ENCODE measurements at places on chromosomes 2 and 18. TPM values are rescaled to one million over a fixed set of nuclear protein-coding genes. Genes with fewer than 3 reads are reported as not detected.

GRCh38 chr2:126241001-126241400 is 415.0 kb upstream of the GYPC start:
- DNase-seq: no peak

- no peak for DNase-seq
Measured at GRCh38 chr18:62672600-62672999, 42.7 kb upstream of the PHLPP1 start.

- DNase-seq: no peak
Measured at GRCh38 chr18:49177071-49177470, 226.3 kb upstream of the SMAD7 start.

DNA sequence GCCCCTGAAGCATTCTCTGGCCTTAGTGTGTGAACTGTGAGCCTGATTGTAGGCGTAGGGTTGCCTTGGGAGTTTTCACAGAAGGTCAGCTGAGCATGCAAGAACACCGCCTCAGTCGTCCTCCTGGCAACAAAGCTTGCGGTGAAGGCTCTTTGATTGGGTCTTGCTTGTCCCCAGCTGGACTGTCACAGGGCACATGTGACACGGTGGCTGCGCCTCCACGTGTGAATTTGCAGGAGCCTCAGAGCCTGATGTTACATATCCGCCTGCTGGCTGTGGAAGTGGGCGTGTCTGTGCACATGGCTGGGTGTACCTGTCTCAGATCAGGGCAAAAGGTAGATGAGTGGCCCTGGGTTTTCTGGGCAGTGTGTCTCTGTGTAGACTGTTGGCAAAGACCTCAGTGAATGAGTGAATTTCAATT is 228.7 kb downstream of the HAUS1 start:
- no peak for DNase-seq

DNA sequence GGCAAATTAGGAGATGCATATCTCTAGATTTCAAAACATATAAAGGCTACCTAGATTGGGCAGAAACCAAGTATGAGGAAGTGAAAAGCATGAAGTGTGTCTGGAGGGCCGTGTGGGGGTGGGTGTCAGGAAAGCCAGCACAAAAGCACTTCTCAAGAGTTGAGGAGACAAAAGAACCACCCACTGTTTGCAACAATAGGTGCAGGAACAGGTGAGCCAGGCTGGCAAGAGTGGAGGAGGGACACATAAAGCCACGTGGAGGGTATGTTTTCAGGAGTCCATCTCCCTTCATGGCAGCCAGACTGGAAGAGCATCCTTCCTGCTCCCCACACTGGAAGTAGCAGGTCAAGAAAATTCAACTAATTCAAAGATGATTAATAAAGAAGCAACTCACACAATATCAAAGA is 96.4 kb downstream of the CERS6 start:
- no peak for DNase-seq

Gene FAM210A
- 6.2 TPM for total RNA-seq

GRCh38 chr2:241035818-241036396 is 37.5 kb downstream of the SNED1 start:
- DNase-seq: no peak

Gene ZDBF2
- 20.9 TPM for total RNA-seq

Gene NPPC
- not detected for total RNA-seq

- DNase-seq: peak; percentile 99
Measured at GRCh38 chr2:203804070-203804469, 63.5 kb upstream of the CTLA4 start.

Gene CYS1
- 7.0 TPM for total RNA-seq

- DNase-seq: no peak
Measured at GRCh38 chr2:138658187-138658894, 121.8 kb downstream of the NXPH2 start.

DNA sequence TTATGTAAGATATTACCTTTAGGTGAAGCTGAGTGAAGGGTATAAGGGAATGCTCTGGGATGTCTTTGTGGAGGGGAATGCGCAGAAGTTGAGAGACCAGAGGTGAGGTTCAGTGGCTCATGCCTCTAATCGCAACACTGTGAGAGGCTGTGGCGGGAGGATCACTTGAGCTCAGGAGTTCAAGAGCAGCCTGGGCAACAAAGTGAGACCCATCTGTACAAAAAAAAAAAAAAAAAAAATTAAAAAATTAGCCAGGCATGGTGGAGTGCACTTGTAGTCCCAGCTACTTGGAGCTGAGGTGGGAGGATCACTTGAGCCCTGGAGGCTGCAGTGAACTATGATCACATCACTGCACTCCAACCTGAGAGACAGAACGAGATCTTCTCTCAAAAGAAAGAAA is 57.3 kb upstream of the SP3 start:
- no peak for DNase-seq

- DNase-seq: no peak
Measured at GRCh38 chr2:18662689-18663088, 73.3 kb upstream of the NT5C1B start.

- no peak for DNase-seq
Measured at GRCh38 chr18:74551452-74551851, 17.2 kb downstream of the CNDP1 start.

Gene MAPK4
- not detected for total RNA-seq

DNA sequence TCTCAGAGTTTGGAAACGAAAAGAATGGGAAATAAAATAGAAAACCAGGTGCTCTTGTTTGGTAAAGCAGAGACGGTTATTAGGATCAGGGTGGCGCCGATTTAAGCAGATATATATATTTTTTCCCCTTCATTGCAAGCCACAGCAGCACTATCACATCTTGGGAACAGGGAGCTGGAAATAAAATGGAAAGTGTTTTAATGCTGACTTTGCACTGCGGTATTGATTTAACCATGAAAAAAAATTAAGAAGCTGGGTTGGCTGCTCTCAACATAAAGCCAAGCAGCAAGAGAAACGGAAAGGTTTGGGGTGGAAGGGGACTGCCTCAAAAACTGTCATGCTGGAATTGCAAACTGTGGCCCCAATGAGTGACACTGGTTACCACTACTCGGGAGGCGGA is 102.7 kb upstream of the ZBTB14 start:
- no peak for DNase-seq

- no peak for DNase-seq
Measured at GRCh38 chr2:240917684-240918257, 11.6 kb downstream of the CROCC2 start.

DNA sequence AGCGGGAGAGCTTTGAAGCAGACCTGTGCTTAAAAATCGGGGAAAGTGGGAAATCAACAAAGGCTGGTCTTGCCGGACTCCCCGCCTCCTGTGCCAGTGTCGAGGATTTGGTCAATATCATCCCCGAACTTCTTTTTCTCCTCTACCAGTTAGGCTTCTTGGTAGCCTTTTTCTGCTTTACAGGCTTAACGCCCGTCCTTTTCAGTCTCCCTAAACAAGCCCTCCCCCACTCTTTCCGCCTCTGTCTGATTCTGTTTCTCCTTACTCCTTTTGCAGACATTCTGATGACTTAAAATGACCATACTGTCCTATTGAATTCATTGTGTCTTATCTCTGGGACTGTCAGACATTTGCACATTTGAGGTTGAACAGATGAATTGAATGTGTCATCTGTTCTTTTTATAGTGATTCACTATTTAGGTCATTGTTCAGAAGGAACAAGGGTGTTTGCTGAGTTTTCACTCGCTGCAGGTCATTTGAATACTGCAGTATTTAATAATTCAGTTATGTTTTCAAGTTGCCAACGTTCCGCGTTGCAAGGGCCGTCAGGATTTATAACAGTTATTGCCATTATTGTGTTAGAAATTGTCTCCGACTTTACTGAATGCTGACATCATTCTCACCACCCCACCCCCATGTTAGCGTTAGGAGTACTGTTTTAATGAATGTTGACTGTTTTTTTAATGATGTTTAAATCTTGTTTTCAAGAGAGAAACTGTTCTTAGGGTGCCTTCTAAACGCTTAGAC is 1.1 kb downstream of the ITGAV start:
- peak; percentile 76 for DNase-seq

- no peak for DNase-seq
Measured at GRCh38 chr2:45131587-45131986, 122.3 kb upstream of the SIX2 start.

DNA sequence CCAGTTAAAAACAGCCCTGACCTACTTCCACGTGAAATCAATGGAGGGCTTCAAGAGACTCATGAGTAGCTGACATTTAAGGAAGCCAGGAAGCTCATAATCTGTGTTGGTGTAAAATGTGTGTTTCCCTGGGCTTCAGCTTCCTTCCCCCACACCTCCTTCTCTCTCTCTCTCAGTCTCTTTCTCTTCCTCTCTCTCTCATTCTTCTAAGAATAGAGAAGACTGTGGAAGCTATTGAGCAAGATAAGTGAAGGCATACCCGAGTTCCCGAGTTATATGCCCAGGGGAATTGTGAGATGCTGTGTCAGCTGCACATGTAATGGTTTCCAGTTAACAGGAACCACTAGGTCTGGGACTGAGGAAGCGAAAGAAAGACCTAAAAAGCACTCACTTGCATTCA is 199.4 kb downstream of the NYAP2 start:
- DNase-seq: peak; percentile 29

Gene ADI1
- 41.6 TPM for total RNA-seq

Gene PSMA8
- not detected for total RNA-seq

DNA sequence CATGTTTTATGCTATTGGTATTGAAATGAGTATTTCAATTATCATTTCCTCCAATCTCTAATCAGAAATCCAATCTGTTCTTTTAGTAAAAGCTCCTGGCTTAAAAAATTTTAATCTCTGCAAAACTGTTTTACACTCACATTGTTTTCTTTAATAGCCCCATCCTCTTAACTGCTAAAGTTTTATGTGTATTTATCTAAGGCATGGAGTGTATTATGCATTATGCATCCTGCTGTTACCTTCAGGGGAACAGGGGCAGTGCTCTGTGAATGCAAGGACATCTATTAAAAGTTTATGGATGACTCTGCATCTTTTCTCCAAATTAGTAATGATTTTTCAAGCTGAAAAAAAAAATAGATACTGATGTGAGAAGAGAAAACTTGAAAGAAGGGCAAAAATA is 1261.6 kb upstream of the NXPH2 start:
- no peak for DNase-seq

- no peak for DNase-seq
Measured at GRCh38 chr2:230925443-230925878, 419 bp upstream of the GPR55 start.

DNA sequence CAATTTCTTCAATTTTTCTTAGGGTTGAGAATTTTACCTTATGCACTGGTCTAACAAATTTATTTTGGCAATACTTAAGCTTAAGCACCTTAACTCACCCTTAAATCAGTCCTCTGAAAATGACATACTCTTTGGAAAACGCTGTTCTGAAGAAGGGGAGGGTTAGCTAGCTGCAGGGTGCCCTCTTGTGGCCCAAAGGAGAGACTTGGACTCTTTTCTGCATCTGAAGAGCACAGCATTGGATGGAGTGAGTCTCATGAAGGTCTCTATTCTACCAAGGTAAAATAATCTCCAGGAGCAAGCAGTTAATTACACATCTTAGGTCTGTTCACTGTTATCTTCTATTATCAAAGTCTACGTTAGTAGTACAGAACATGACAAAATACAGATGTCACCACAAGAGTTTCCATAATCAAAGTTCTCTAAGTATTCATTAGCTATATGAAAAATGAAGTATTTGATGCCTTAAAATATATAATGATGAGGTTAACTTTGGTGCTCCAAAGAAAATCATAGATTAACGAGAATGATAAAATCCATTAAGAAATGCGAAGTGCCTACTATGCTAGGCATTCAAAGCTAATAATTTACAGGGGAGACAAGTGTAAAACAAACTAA is 24.4 kb downstream of the PUM2 start:
- DNase-seq: peak; percentile 65

Gene RESP18
- total RNA-seq: not detected

GRCh38 chr2:234708091-234708683 is 211.3 kb upstream of the ARL4C start:
- peak; percentile 33 for DNase-seq

DNA sequence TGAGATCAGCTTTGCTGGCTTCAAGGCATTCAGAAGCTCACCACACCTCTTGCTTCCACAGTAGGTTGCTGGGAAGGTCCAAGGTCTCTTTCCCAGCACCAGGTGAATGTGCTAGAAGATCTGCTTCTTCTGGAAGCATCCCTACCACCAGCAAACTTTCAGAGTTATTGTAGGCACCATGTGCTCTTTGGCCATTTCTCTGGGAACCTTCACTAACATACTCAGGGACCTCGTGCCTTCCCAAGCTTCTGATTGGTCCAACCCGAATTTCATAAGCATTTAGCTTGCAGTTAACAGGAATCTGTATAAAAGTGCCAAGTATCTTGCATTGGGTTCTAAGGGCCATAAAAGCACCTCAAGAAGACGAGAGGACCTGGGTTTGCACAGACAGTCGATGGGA is 86.5 kb upstream of the ARL4C start:
- DNase-seq: no peak

DNA sequence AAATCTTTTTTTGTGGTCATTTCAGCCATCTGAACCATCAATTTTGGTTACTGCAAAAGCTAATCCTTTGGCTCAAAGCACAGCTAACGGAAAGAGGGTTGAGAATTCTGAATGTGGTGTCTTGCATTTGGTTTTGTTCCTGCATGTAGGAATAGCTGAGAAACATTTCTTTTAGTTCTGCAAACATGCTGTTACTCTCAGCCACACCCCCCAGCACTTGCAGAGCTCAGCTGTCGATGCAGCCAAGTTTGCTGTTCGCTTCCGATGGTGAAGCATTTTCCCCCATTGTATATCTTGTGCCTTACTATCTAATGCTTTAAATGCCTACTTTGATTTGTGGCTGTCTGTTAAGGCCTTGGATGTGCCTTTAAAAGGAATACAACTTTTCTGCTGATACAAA is 294.9 kb upstream of the FANCL start:
- DNase-seq: no peak

DNA sequence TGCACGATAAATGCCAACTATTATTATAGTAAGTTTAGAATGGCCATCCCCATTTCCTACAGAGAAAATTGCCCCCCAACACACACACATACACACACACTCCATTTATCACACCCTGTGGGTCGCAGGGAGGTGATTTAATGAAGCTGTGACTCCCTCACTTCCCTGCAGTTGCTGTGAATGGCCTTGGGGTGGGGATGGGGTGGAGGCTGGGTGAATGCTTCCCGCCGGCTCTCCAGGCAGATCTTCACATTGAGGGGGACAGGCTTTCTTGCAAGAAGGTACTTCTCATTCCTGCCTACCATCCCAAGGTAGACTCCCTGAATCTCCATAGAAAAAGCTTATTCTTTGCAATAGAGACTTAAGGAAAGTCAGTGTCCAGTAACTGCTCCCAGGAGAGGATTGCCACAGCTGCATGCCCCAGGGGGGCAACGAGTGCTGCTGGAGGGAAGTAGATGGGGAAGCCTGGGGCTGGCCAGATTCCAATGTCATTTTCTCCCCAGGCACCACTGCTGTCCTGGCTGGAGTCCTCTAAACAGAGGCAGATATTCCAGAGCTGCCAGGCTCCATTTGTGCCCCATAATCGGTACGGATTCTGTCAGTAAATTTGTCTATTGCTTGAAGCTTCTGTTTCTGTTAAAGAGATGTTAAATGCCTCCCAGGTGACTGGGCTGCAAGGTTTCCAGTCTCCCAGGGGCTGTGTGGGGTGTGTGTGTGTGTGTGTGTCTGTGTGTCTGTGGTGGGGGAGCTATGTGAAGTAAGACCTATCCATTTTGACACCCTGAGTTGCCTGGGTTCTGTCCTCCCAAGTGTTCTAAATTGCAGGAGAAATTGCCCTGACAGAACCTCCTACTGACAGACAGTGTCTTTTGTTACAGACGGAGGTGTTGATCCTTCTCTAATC is 265.5 kb downstream of the SRBD1 start:
- no peak for DNase-seq

Gene MOCOS
- total RNA-seq: 3.5 TPM

GRCh38 chr2:42095923-42096408 is 48.1 kb downstream of the PKDCC start:
- DNase-seq: peak; percentile 90

GRCh38 chr2:189580658-189581353 is at the start of gene SLC40A1:
TSS of gene SLC40A1 (minus strand) at chr2:189580786. CDS start at chr2:189580460, 326 bp downstream.
- peak; percentile 40 for DNase-seq

- peak; percentile 40 for DNase-seq
Measured at GRCh38 chr2:168992591-168993349, 38.4 kb downstream of the ABCB11 start.
